ENCODE measurements at places on chromosomes 13 and 19.

DNA sequence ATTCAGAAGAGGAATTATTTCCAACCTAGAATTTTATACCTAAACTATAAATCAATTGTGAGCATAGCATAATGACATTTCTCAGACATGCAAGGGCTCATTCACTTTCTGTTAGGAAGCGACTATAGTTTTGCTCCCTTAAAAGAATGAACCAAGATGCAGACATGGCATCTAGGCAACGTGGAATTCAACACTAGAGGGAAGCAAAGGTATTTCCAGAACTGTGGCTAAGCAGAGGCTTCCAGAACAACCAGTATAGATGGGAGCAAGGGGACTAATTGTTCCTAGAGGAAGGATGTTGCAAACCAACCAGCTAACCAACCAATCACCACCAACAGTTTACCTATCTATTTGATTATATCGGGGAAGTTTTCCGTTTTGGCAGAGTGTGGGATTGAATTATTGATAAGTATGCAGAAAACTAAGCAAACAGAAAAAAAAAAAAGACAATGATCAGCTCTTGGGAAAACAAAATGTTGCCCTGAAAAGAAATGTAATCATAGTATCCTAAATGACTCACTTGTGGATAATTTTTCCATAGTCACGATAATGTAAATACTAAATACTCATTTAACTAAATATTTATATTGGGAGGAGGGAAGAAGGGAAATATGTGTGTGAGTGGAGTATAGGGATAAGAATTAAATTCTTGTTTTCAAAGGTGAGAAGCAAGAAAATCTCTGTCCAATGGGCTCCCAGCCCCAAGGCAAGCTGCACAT lies 21.1 kb downstream of the ARL11 start:
- no peak for DNase-seq

GRCh38 chr19:45122832-45123231 lies 29.9 kb downstream of the PPP1R37 start:
- DNase-seq: no peak

DNA sequence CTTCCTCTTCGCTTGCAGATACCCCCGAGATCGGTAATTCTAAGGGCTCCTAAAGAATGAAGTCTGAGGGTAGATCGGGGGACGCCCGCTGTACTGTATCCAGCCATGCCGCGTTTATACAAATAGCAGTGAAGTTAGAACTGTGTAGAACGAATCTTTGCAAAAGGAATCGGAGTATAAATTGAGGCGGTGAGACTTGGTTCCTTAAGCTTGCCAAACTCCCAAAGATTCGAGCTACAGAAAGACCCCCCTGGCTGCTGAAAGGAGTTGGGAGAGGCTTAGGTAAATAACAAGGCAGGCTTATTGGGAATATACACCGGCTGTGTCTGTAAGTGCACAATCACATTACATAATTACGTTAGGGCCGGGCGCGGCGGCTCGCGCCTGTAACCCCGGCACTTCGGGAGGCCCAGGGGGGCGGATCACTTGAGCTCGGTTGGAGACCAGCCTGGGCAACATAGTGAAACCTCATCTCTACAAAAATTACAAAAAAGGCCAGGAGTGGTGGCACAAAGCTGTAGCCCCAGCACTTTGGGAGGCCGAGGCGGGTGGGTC lies 12.2 kb downstream of the TMEM160 start:
- DNase-seq: no peak

- no peak for DNase-seq
These were observed 16.7 kb upstream of the POSTN start for GRCh38 chr13:37615276-37615675.

Data from mesenteric fat pad (tissue), 1 donor.